ENCODE measurements at places on chromosomes 6 and 20. TPM values are rescaled to one million over a fixed set of nuclear protein-coding genes. Genes with fewer than 3 reads are reported as not detected.

Gene AVP
- not detected for total RNA-seq

Gene PPP1R3G
- total RNA-seq, result 0.08 TPM

Gene RBPJL
- not detected for total RNA-seq

- no peak for DNase-seq
These were observed 81.5 kb upstream of the SOX4 start for GRCh38 chr6:21511891-21512550.

Gene PROKR2
- not detected for total RNA-seq

Gene EPM2A
- 16.5 TPM for total RNA-seq

DNA sequence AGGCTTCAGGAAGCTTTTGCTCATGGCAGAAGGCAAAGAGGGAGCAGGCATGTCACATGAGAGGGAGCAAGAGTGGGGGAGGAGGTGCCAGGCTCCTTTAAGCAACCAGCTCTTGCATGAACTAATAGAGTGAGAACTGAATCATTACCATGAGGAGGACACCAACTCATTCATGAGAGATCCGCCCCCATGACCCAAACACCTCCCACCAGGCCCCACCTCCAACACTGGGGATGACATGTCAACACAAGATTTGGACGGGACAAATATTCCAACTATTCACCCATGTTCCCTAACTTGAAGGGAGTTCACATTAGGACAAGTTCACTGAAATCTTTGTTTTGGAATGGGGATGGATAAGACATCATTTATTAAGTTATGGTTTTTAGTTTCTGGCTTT, 155.2 kb upstream of the ESR1 start:
- no peak for DNase-seq

DNA sequence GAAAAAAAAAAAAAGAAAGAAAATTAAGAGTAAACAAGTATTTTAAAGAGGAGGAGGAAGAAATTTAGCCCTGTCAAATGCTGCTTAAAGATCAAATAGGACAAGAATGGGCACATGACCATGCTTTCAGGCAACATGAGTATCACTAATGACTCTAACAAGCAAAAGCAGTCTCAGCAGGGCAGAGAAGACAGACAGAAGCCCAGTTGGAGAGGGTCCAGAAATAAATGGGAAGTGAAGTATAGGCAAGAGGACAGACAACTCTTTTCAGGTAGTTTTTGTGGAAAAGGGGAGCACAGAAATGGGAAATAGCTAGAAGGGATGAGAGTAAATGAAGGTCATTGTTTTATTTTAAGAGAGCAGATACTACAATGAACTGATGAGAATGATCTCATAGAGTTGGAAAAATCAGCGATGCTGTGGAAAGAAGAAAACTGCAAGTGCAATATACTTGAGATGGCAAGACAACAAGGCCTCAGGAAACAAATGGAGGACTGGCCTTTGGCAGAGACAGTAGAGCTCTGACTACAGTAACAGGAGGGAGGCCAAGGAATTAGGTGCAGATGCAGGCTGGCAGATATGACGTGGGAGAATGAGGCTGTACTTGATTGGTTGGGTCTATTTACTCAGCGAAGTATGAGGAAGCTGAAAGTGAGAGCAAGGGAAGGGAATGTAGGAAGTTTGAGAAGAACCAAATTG, 40.3 kb downstream of the KIF6 start:
- DNase-seq, result no peak

DNA sequence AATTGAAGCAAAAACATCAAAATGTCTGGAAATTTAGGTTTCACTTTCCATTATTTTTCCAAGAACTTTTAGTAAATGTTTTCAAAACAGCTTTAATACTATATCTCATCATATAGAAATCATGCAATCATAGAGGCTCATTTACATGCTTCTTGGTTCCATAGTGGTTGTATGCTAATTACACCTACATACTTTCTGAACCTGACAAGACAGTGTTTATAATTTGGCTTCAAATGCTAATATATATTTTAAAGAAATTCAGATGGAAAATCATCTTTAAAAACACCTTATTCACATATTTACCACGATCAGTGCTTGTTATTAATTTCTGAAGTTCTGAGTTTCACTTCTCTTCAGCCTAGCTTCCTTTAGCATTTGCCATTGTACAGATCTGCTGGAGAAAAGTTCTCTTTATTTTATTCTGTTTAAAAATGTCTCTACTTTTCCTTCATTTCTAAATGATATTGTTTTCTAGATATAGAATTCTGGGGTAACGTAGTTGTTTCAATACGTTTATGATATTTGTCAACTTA, 89.9 kb downstream of the PLCB1 start:
- no peak for DNase-seq

GRCh38 chr6:132675002-132675401, 16.0 kb upstream of the TAAR1 start:
- DNase-seq, result no peak

- no peak for DNase-seq
These were observed 27.9 kb downstream of the CDYL start for GRCh38 chr6:4804095-4804494.

Gene RPN2
- 107 TPM for total RNA-seq

DNA sequence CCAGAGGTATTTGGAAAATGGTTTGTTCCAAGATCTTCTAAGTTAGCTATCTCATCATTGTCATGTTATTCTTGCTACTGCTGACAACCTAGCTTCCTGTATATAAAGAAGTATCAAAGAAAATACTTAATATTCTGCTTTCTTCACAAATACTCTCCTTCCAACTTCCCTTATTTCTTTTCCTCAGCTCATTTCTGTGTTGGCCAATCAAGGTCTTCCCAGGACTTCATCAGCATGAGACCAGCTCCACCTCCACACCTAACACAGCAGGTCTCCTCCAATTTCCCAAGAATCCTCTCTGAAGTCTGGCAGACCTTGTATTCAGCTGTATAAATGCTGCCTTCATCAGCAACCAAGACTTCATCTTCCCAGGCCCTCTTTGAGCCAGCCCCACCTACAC, 538.6 kb upstream of the JARID2 start:
- DNase-seq, result no peak

Gene TMEM200A
- 0.14 TPM for total RNA-seq

Gene ATG5
- 24.4 TPM for total RNA-seq

Gene MEI4
- total RNA-seq, result 0.08 TPM

Gene CDH26
- 4.3 TPM for total RNA-seq

- no peak for DNase-seq
These were observed 42.5 kb upstream of the FERMT1 start for GRCh38 chr20:6165346-6165745.

DNA sequence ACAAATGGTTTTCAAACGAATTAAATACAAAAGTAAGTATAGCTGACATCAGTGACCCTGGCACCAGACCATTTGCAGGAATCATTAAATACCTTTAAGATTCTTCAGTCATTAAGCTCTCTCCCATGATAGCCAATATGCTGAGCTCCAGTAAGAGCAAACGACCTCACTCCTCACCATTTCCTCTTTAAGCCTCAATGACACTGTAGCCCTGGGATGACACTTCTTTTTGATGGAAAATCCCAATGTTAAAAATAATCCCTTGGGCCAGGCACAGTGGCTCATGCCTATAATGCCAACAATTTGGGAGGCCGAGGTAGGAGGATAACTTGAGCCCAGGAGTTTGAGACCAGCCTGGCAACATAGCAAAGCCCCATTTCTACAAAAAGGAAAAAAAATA, 3.3 kb upstream of the SGK1 start:
- DNase-seq, result no peak

Gene NR2E1
- not detected for total RNA-seq

DNA sequence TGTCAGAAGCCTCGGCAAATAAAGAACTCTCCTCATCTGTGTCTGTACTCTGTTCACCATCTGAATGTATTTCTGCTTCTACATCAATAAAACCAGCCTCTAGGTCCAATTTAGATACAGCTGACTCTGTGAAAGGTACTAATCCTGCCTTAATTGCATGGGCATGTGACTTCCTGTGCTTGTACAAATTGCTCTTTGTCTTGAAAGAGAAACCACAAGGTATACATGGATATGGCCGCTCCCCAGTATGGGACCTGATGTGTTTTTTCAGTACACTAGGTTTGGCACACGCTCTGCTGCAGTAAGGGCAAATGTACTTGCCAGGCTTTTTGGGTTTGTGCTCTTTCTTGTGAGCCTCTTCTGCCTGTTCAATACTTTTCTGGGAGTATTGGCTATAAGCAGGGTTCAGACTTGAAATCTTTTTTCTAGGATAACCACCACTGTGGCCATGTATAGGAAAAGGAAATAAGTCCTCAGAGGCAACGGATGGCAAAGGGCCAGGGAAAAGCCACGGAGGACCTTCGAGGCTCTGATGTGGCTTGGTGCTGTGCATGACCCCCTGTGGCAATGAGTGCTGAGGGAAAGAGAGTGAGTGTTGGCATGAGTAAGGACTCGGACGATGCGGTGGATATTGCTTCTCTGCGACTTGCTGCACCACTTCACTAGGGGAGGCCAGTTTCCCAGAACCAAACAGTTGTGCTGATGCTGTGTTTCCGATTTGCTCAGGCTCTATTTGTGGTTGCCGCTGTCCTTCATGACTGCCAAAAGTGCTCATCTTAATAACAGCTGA, 170.9 kb downstream of the HIVEP2 start:
- no peak for DNase-seq

DNA sequence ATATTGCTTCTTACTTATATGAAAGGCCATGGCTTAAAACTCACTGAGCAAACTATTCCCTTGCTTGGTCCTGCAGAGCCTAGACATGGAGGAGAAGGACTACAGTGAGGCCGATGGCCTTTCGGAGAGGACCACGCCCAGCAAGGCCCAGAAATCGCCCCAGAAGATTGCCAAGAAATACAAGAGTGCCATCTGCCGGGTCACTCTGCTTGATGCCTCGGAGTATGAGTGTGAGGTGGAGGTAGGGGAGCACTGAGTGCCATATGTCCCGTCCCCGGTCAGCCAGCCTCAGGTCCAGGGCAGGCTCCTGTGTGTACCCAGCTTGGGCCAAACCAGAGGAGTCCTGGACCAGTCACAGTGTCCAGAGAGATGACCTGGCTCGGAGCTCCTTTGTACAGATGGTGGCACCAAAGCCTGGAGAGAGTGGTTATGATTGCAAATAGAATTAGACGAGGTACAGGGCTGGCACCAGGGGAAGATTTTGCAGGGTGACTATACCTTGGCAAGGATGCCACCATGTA, 21.0 kb downstream of the EPB41L1 start:
- DNase-seq, result no peak

- DNase-seq, result no peak
These were observed 5.2 kb upstream of the GOPC start for GRCh38 chr6:117607511-117607910.

DNA sequence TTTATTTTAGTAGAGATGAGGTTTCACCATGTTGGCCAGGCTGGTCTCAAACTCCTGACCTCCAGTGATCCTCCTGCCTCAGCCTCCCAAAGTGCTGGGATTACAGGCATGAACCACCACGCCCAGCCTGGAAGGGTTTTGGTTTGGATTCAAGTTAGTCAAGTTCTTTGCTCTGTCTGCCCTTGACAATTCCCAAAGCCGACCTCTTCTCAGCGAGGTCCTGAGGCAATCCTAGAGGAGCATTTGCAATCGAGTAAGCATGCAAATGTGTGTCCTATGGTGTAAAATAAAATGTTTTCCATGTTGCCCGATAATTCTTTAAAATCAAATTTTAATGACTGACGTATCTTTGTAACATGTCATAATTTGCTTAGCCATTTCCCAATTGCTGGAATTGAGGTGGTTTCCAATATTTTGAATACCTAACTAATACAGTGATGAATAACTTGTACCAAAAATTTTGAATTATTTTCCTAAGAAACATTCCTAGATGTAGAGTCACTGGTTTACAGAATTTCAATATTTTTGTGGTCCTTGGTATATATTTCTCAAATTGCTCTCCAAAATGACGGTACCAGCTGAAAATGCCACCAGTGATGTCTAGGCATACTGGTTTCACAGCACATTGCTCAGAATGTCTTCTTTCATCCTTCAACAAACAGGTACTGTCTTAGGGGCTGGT, 38.7 kb downstream of the GTF2H5 start:
- DNase-seq, result no peak

Gene EDN3
- not detected for total RNA-seq

Gene MRPL14
- total RNA-seq, result 17.0 TPM

DNA sequence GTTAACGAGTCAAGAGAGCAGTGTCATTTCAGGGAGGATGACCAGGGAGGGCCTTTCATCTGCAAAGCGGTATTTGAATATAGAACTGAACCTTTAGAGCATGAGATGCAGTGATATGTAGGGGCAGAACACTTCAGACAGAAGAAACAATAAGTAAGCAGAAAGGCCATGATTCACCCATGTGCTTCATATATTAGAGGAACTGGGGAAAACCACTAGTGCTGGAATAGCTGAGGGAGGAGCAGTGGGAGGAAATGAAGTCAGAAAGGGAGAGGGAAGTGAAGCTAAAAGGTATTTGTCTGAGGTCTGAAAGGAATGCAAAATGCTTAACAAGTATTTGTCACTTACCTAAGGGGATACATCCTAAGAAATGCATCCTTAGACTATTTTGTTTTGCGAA, 391.2 kb downstream of the ADGRB3 start:
- no peak for DNase-seq

Data from naive thymus-derived CD8-positive, alpha-beta T cell (primary cell).